Adrenal gland (tissue), 19 donors: ENCODE measurements at places on chromosomes 2 and 18. TPM values are rescaled to one million over a fixed set of nuclear protein-coding genes. Genes with fewer than 3 reads are reported as not detected.
A peak's percentile ranks its signal among the peaks of the same experiment; 100 is the strongest.

GCG gene
- 0.22 TPM for total RNA-seq

CDH7 gene
- 0.11 TPM for total RNA-seq

LYPD6 gene
- 1.2 TPM for total RNA-seq

MEP1B gene
- not detected for total RNA-seq

FBXO41 gene
- 6.5 TPM for total RNA-seq

DPYSL5 gene
- 0.34 TPM for total RNA-seq

TMEM37 gene
- 11.3 TPM for total RNA-seq

CD226 gene
- total RNA-seq, result 0.69 TPM

PAX8 gene
- 10.1 TPM for total RNA-seq

ABCG5 gene
- 0.56 TPM for total RNA-seq

DNA sequence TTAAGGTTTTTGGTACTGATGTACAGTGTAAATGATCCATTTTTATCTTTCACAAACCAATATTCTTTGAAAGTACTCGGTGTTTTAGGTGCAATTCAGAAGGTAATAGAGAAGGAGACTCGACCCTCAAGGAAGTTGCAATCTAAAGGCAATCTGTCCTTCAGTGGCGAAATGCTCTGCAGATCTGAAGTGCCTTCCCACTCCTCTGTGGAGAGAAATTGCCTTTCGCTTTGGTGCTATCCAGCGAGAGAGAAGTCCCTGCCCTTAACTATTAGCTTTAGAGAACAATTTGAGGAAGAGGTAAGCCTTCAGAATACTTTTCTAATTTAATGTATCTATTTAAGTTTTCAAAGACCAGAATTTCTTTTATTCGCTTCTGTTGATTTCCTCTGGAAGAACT lies 371.8 kb upstream of the FANCL start:
- DNase-seq, result no peak

GRCh38 chr18:54878159-54878622 lies 49.9 kb downstream of the RAB27B start:
- DNase-seq, result no peak

GRCh38 chr2:179311101-179311500 lies 46.5 kb upstream of the SESTD1 start:
- no peak for DNase-seq

DNA sequence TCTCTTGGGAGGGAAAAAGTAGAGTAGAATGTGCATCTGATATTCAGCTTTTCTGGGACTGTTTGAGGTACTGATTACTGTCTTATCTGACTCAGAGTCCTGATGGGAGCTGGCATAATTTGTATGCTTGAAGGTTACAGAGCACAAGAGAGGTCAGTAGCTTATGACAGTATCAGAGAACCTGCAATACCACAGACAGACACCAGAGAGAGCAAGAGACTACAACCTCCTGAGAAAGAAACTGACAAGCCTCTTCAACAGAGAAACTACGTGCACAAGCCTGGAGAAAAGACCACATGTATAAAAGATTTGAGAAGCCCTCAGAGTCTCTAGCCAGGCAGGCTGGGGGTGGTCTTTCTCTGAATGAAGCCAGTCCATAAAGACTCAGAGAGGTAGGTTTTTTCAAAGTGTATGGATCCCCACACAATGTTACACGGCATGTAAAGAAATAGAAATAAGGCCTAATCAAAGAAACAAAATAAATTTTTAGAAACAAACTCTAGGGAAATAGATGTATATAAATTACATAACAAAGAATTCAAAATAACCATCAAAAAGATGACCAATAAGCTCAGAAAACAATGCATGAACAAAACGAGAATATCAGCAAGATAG lies 568.3 kb downstream of the LRRTM4 start:
- DNase-seq, result peak; percentile 63

DNA sequence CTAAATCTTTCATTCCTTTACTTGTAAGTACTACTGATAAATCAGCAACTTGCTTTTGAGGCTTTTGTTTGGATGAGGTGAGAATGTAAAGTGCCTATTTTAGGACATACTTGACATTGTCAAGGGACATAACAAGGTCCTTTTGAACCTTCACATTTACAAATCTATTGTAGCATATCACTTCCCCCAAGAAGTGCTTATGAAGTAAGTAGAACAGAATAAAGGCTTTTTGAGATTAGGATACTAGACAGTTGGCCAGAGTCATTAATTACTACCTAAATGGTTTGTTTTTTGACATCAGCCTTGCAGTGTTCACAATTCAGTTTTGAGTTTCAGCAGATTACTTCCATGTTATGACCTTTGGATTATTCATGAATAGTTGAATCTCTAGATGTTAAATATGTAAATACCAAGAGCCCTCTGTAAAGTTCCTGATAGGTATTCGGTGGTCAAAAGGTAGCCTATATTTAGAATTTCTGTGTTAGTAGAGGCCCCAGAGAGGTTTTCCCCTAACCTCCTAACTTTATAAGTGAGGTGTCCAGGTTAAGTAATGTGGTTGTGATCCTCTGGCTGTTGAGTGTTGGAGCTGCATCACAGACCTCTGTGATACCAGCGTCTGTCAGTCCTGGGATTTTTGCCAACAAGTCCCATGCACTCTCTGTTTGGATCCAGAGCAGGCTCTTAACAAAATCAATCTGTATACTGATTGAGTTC lies 67.2 kb downstream of the LCLAT1 start:
- peak; percentile 74 for DNase-seq

DNA sequence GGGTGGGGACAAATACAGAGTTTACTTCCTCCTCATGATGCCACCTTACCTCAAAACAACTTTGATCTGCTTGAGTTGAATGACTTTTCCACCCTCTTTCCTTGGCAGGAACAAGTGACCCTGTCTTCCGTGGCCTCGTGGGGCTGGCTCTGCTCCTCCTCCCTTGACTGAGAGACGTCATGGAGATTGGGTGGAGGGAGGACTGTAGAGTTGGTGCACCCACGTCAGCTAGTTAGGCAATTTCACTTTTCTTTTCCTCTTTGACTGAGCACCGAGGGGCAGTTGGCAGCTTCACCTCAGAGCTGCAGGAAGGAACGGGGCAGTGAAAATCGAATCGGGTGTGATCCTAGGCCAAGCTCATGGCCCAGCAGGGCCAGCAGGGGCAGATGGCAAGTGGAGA lies at the start of gene SP140:
Gene SP140, plus strand, starts transcription at position 251 of the 400 bp plus-strand sequence. Its CDS starts 109 bp downstream, at position 360.
- DNase-seq, result peak; percentile 47

DNA sequence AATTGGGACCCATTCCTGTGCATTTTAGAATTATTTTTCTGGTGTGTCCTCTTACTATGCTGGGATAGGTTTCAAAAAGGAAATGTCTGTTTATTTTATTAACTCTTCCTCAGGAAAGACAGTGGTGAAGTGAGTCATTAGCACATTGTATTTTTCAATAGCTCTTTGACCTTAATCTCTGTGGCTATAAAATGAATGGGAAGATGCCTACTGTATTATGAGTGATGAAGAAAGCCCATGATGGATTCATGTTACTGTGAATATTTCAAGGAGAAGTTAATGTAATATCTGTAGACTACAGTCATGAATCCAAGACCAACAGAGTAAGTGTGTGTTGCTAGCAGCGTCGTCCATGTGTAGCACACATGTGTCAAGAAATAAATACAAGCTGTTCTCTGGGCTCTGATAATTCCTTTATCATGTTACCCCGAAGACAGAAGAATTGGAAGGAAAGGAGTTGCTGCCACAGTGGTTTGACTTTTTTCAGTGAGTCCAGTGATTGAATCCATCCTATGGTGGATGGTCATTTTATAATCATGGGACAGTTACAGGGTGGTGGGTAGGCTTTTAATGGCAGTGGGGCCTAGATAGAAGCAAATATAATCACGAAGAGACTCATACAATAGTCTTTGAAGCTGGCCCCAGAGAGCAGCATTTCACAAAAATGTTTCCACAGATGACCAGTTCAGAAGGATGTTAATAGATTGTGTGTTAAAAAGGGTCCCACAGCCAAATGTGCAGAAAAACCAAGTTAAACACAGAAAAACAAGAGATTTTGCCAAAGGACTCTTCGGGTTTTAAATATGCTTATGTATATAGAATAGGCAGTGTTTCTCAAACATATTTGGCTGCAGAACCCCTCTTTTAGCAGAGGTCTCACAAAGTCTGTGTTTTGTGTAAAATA lies 239.7 kb upstream of the RASGRP3 start:
- DNase-seq, result no peak

- DNase-seq, result no peak
Measured at GRCh38 chr18:50358844-50359243, 16.0 kb upstream of the SKA1 start.

- no peak for DNase-seq
Measured at GRCh38 chr2:5696404-5696944, 4.3 kb downstream of the SOX11 start.

GRCh38 chr2:53230691-53231090 lies 536.9 kb upstream of the CHAC2 start:
- DNase-seq, result no peak

- DNase-seq, result no peak
Measured at GRCh38 chr2:188773075-188773474, 201.1 kb upstream of the COL3A1 start.

- no peak for DNase-seq
Measured at GRCh38 chr2:28976584-28976983, 4.5 kb upstream of the TOGARAM2 start.

GRCh38 chr2:172931918-172932520 lies 143.6 kb upstream of the MAP3K20 start:
- peak; percentile 85 for DNase-seq
